ENCODE measurements at places on chromosomes 13 and 19.
A peak's percentile ranks its signal among the peaks of the same experiment; 100 is the strongest.

DNA sequence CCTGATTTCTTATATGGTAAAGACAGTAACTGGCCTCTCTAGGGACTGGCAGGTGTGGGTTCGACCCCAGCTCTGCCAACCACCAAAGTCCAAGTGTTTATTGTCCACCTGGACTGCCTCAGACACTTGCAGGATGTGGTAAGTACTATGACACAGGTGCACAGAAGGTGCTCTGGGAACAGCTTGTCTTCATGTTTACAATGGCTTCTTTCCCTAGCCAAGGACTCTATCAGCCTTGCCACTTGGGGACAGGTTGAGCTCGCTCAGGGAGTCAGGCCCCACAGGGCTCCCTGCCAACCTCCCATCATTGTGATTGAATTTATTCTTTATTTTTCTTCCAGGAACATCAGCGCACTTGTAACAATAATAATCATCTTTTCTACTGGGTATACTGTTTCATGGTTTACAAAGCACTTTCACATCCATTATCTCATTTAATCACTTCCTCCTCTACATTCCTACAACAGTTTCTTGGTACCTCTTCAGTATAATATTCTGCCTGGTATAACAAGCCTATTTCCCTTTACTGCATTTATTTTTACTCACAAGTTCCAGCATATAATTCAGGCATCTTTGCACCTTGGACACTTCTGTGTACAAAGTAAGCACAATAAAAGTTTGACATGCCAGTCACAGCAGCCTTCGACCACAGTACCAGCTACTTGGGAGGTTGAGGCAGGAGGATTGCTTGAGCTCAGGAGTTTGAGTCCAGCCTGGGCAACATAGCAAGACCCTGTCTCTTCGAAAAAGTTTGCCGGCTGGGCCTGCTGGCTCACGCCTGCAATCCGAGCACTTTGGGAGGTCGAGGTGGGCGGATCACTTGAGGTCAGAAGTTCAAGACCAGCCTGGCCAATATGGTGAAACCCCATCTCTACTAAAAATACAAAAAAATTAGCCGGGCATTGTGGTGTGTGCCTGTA, 24.2 kb upstream of the GATAD2A start:
- H3K36me3 ChIP-seq = peaks cover under 1% of the 10 kb centered on the region
- H3K27me3 ChIP-seq = peaks cover 17% of the 10 kb centered on the region
- DNase-seq = no peak
- H3K27ac ChIP-seq = no peak overlapping the region
- H3K4me1 ChIP-seq = peaks cover 15% of the 10 kb centered on the region

DNA sequence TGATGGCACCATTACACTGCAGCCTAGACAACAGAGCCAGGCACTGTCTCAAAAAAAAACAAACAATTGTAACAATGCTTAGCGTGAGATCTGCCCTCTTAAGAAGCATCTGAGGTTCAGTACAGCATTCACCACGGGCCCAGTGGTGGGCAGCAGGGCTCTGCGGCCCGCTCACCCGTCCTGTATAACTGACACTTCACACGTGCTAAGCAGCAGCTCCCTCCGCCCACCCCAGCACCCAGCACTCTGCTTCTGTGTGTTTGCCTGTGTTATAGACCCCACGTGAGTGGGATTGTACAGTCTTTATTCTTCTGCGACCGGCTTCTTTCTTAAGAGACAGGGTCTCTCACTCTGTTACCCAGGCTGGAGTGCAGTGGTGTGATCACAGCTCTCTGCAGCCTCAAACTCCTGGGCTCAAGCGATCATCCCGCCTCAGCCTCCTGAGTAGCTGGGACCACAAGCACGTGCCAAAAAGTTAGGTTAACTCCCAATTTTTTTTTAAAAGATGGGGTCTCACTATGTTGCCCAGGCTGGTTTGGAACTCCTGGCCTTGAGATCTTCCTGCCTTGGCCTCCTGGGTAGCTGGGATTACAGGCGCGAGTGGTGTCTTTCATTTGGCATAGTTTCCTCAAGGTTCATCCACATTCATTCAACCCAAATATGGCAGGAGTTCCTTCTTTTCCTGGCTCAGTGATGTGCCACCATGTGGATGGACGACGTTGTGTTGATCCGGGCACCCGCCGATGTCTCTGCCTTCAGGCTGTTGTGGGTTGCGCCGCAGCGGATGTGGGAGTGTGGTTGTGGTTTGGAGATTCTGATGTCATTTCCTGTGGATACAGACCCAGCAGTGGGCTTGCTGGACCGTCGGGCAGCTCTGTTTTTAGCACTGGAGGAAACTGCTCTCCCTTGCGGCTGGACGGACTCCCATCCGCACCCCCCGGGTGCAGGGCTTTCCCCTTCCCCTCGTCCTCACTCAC, 170.0 kb downstream of the KDM4B start:
- DNase-seq = peak; percentile 91
- peaks cover 27% of the 10 kb centered on the region for H3K4me1 ChIP-seq
- peak overlapping the region; percentile 68 for H3K4me3 ChIP-seq
- H3K36me3 ChIP-seq = peaks cover 40% of the 10 kb centered on the region

DNA sequence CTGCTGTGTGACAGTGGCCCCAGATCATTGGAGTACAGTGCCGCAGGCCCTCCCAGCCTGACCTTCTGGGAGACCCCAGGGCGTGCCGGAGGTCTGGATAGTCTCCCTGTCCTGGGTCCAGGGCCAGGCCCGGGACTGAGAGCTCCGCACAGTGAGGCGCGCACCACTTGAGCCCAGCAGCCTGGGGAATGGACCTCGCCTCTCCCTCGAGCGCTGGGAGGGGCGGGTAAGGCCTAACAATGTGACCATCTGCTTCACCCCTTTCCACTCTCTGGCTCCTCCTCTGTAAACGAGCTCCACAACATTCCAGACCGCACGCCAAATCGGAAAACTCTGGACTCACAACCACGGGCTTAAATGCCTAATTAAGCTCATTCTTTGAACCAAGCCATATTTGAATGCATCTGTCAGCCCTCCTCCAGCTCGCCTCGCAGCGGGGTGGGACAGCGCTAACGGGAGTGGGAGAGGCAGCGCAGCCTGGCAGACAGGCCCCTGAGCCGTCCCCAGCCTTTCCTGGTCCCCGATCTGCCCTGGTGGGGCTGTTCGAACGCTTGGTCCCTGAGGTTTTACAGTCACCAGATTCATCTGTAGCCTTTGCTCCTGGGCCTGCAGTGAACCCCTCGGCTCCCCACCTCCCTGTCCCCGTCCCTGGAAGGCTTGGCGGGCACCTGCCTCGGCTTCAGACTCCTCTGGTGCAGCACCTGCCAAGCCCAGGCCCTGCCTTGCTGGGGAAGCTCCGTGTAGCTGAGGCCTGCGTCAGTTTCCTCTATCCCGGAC, 120.7 kb upstream of the VSTM2B start:
- peaks cover 24% of the 10 kb centered on the region for H3K27me3 ChIP-seq
- DNase-seq = no peak
- no peaks in the 10 kb centered on the region for H3K36me3 ChIP-seq
- H3K27ac ChIP-seq = no peak overlapping the region

- no peak overlapping the region for H3K27ac ChIP-seq
- no peaks in the 10 kb centered on the region for H3K36me3 ChIP-seq
- no peaks in the 10 kb centered on the region for H3K4me1 ChIP-seq
- H3K4me3 ChIP-seq = no peak overlapping the region
- H3K27me3 ChIP-seq = no peaks in the 10 kb centered on the region
- DNase-seq = no peak
Observed at GRCh38 chr13:90793261-90793820, 554.1 kb upstream of the MIR17HG start.

GRCh38 chr19:51181377-51181912, 39.3 kb downstream of the SIGLEC7 start:
- H3K4me1 ChIP-seq = peaks cover 6% of the 10 kb centered on the region
- no peak for DNase-seq
- H3K27me3 ChIP-seq = peaks cover 57% of the 10 kb centered on the region
- no peak overlapping the region for H3K27ac ChIP-seq

- H3K4me3 ChIP-seq = no peak overlapping the region
- DNase-seq = no peak
- H3K36me3 ChIP-seq = no peaks in the 10 kb centered on the region
- H3K27me3 ChIP-seq = peaks cover 93% of the 10 kb centered on the region
- H3K27ac ChIP-seq = no peak overlapping the region
- no peaks in the 10 kb centered on the region for H3K4me1 ChIP-seq
Observed at GRCh38 chr19:33298146-33298911, 4.0 kb downstream of the CEBPA start.

DNA sequence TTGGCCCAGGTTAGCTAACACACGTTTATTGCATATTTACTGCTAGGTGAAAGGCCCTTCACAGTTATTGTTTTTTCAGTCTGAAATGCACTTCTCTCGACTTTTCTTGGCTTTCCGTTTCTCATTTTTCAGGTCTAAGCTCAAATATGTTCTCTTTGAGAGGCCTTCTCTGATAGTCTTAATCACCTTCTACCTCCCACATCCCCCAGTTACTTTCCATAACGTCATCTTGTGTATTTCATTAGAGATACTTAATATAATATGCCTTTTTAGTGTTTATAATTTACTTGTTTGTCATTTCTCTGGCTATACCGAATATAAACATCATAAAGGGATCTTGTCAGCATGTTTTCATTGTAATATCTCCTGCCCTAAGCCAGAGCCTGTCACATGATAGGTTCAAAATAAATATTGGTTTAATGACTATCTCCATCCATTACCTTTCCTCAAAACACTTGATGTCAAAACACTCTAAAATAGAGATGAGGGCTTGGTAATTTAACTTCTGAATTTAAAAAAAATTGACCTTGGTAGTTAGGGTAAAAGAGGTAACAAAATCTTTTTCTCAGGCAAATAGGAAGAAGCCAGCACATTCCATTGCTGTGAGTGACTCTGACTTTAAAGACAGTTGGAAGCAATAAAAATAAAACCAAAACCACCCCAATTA, 168.6 kb upstream of the RFC3 start:
- no peak for DNase-seq
- no peak overlapping the region for H3K4me3 ChIP-seq
- H3K4me1 ChIP-seq = no peaks in the 10 kb centered on the region
- H3K27ac ChIP-seq = no peak overlapping the region

GRCh38 chr13:30165796-30166195, 141.6 kb downstream of the KATNAL1 start:
- peaks cover 16% of the 10 kb centered on the region for H3K4me1 ChIP-seq
- no peak overlapping the region for H3K4me3 ChIP-seq
- no peaks in the 10 kb centered on the region for H3K36me3 ChIP-seq
- H3K27ac ChIP-seq = no peak overlapping the region

DNA sequence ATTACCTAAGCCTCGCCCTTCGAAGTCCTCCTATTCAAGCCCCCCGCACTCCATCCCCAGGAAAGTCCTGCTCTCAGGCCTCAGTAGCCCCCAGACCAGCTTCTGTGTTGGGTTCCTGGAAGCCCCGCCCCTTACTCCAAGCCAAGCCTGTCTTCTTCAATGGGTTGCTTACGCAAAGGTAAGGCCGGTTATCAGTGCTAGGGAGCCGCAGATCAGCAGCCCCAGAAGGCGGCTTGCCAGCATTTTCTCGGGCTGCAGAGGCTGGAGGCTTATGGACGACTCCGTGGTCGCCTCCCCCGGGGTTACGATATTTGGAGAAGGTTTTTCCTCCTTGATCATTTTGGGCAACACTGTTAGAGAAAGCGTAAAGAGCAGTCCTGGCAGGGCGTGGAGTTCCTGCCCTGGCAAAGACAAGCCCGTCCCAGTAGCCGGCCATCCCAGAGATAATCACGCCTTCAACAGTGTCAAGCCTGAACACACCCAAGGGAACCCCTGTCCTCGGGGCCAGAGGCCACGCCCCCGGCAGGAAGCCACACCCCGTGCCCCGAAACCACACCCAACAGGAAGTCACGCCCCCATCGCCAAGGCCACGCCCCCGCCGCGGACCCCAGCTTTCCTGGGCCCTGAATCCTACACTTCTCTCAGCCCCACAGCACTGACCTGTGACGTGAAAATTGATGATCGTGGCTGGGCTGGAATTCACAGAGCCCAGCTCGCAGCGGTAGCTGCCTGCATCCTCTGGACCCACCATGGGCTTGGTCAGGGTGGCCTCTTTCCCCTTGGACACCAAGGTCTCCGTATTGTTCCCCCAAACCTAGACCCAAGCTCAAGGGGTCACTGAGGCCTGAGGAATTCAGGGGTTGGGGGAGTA, 954 bp upstream of the RASIP1 start:
- no peak overlapping the region for H3K27ac ChIP-seq
- H3K36me3 ChIP-seq = no peaks in the 10 kb centered on the region
- peaks cover 38% of the 10 kb centered on the region for H3K4me1 ChIP-seq
- no peak overlapping the region for H3K4me3 ChIP-seq
- peak; percentile 46 for DNase-seq

DNA sequence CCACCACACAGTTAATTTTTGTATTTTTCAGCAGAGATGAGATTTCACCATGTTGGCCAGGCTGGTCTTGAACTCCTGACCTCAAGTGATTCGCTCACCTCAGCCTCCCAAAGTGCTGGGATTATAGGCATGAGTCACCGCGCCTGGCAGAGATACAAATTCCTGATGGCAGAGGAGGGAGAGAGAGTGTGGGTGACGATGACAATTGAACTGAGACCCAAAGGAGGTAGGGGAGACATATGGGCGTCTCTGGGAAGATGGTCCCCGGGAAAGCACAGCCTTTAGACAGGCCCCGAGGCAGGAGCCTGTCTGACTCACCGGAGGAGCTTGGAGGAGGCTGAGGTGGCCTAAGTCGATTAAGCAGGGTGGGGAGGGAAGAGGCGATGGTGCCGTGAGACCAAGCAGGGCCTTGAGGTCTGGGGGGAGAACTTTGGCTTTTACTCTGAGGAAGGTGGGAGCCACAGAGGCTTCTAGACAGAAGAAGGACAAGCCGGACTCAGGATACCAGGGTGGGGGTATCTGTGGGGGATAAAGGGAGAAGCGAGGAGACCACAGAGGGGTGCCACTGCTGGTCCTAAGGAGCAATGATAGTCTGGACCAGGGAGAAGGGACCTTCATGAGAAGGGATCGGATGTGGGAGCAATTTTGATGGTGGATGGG, 38.2 kb downstream of the ARRDC2 start:
- H3K4me1 ChIP-seq = peaks cover 55% of the 10 kb centered on the region
- H3K27ac ChIP-seq = peak overlapping the region; percentile 70

DNA sequence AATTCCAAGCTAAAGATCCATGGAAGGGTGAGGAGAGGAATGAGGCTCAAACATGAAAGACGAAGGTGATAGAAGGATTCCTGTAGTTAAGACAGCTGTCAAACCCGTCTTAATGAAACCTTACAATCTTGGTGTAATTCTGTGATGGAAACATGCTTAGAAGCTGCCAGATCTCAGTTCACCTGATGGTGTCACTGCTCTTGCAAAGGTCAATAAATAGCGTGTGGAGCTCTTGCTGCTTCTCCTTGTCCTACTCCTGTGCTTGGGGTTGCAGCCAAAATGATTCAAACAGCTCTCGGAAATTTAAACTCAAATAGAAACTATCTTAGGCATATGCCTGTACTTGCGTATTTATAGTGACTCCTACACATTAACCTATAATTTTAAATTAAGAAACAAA, 1705.0 kb downstream of the OLFM4 start:
- no peaks in the 10 kb centered on the region for H3K27me3 ChIP-seq
- no peaks in the 10 kb centered on the region for H3K4me1 ChIP-seq
- H3K27ac ChIP-seq = no peak overlapping the region
- H3K36me3 ChIP-seq = no peaks in the 10 kb centered on the region
- no peak overlapping the region for H3K4me3 ChIP-seq

All from activated naive CD4-positive, alpha-beta T cell treated with anti-CD3 and anti-CD28 coated beads, Interleukin-2, amount 10 ng/mL, durations not matched to agents 7 days and 5 days (primary cell).